ENCODE measurements at places on chromosomes 4 and X.

DNA sequence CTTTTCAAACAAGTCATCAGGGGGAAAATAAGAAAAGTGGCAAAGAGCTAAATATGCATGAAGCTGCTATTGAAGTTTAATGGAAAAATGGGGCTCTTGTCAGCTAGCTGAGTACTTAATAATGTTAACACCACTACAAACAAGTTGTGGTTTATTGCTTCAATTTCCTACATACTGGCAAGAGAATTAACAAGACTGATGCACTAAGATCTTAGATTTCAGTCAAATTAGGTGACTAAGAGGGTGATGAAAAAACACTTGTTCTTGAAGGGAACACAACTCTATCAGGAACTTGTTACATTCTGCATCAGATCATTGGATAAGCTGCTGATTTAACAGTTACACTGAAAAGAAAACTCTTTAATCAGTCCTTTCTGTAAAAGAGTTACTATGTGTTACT, 234.6 kb upstream of the AFF2 start:
- DNase-seq = no peak

- no peak for DNase-seq
Observed at GRCh38 chrX:118115953-118116712, 477 bp downstream of the KLHL13 start.

DNA sequence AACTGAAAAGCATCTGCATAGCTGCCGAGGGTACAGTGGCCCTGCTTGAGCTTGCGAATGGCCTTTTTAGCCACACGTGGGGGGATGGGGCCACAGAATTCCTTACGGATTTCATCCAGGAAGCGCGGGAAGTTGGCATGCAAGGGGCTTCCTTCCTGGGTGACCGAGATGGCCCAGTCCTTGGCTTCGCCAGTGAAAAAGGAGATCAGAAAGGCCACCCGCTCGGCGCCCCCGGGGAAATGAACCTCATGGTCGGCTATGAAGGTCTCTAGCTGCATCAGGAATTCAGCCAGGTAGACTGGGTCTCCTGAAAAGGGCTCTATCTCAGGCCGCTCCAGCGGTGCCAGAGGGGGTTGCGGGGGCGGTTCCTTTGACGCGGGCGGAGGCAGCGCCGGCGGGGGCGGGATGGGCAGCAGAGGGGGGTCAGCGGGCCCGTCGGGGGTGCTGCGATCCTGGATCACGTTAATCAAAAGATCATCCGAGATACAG, 909 bp downstream of the RTL5 start:
- DNase-seq = no peak

GRCh38 chrX:6095469-6095868, 133.2 kb downstream of the NLGN4X start:
- DNase-seq = no peak

- DNase-seq = no peak
Observed at GRCh38 chr4:20456407-20456806, 204.7 kb downstream of the SLIT2 start.

DNA sequence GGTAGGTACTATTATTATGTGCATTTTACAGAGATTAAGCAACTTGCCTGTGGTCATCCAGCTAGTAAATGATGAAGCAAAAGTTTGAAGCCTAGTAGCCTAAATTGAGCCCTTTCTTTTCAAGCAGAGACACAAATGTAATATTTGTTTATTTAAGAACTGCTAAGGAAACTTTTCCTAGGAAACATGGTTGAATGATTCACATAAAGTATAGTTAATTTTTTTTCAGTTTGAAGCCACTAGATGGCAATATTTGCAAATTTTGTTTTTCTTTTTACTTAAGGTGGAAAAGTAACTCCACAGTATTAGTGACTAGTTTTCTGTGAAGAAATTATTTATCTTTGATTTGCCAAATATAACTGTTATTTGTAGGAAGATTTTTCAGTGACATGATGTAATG, 52.8 kb upstream of the ANKRD17 start:
- DNase-seq = no peak

GRCh38 chr4:111712093-111712677, 433.1 kb upstream of the FAM241A start:
- no peak for DNase-seq

DNA sequence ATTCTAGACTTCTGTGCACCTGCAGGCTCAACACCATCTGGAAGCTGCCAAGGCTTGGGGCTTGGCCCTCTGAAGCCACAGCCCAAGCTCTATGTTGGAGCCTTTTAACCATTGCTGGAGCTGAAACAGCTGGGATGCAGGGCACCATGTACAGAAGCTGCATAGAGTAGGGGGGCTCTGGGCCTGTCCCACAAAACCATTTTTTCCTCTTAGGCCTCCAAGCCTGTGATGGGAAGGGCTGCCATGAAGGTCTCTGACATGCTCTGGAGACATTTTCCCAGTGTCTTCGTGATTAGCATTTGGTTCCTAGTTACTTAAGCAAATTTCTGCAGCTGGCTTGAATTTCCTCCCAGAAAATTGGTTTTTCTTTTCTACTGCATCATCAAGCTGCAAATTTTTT, 999.3 kb upstream of the GRIA3 start:
- DNase-seq = no peak

GRCh38 chr4:7660176-7661039, 225.7 kb upstream of the PSAPL1 start:
- no peak for DNase-seq

- DNase-seq = no peak
Observed at GRCh38 chr4:38610966-38611431, 53.0 kb upstream of the KLF3 start.

DNA sequence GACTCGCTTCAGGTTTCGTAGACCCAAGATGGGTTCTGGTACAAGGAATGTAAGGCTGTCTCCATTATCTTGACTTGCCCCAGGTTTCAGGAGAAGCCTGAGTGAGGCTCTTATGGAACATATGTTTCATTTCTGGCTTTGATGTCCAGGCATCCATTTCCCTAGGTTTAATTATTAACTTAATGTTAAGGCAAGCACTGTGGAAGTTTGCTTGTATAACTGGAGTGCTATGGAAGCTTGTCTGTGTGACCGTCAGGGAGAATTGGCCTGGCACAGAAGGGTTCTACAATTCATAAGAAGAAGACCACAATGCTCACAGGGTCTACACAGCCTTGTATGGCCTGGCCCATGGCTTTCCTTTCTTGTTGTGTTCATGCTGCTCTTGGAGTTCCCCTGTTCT, 47.2 kb upstream of the PPP1R2C start:
- DNase-seq = no peak

- DNase-seq = no peak
Observed at GRCh38 chr4:56038487-56039162, 89.9 kb downstream of the CEP135 start.

GRCh38 chrX:43822014-43822413, 60.2 kb downstream of the MAOB start:
- DNase-seq = no peak

Data from GM18507 (cell line).